Stimulated activated CD8-positive, alpha-beta memory T cell treated with anti-CD3 and anti-CD28 coated beads, Interleukin-4, amount 100 ng/mL, for 4 hours (primary cell): ENCODE measurements at places on chromosomes 6 and 20.

GRCh38 chr20:47753576-47754387 is 31.5 kb downstream of the SULF2 start:
- no peak for DNase-seq

DNA sequence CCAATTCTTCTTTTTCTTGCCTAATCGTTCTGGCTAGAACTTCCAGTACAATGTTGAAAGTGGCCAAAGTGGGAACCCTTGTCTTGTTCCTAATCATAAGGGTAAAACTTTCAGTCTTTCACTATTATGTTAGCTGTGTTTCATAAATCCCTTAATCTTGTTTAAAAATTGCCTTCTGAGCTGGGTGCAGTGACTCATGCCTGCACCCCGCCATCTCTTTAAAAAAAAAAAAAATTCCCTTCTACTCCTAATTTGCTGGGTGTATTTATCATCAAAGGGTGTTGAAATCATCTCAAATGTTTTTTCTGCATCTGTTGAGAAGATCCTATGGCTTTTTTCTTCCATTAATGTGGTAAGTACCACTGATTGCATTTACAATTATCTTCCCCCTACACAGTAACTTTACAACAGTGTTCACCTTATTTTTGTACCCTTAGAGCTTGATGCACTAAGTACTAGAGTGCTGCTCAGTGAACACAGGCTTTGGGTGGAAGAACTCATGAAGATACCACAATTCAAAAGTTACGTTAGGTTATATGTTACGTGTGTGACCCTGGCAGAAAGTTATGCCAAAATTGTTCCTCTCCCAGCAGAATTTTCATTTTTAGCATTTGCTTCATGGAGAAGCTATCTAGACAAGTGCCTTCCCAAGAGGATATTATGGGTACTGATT is 9.7 kb downstream of the SNRPB start:
- DNase-seq = no peak

DNA sequence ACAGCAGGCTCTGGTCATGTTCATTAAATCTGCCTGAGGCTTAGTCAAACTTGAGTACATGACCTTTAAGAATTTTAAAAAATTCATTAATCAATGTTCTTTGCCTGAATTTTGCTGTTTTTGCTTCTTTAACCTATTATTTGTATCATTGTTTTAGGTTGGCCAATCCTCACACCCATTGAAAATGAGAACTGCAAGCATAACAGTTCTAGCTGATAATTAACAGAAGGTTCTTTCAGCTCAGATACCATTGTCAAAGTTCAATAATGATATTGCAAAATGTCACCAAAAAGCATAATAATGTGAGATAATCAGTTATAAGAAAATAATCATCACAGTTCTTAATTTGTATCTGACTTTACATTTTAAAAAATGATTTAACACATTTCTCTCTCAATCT is 583.1 kb downstream of the TFAP2A start:
- DNase-seq = no peak

DNA sequence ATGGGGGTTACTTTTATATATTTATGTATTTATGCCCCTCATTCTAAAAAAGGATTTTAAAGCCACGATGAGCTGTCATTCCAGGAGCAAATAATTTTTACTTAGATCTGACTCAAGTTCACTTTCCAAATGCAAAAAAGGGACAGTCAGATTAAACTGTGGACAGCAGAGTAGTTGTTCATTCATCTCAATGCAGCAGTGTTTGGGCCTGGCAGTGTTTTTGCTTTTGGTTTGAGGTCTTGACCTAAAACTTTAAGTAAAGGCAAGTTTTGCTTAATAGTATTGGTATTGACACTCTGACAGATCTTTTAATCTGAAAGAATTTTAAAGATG is 13.9 kb downstream of the JARID2 start:
- no peak for DNase-seq

- no peak for DNase-seq
Observed at GRCh38 chr6:79403086-79403485, 134.1 kb downstream of the LCA5 start.

GRCh38 chr20:57890202-57890800 is 180.5 kb upstream of the PMEPA1 start:
- DNase-seq = no peak

GRCh38 chr20:53874104-53874503 is 196.3 kb downstream of the BCAS1 start:
- DNase-seq = no peak

DNA sequence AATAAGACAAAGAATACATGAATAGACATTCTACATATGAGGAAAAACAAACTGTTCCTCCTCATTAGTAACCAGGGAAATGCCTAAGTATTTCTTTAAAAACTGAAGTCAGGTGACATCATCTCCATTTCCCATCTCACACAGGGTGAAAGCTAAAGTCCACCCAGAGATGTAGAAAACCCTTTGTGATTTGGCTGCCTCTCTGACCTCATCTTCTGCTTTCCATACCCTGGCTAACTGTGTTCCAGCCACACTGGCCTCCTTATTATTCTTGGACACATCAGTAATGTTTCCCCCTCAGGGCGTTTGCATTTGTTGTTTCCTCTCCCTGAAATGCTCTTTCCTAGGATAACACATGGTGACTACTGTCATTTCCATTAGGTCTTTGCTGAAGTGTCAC is 40.4 kb downstream of the ESF1 start:
- no peak for DNase-seq

- DNase-seq = no peak
Observed at GRCh38 chr6:25179051-25179778, 100.0 kb upstream of the CARMIL1 start.

GRCh38 chr6:38164131-38164481 is 344.6 kb downstream of the ZFAND3 start:
- no peak for DNase-seq

- no peak for DNase-seq
Observed at GRCh38 chr6:41100871-41101287, 28.1 kb downstream of the NFYA start.

GRCh38 chr6:143677577-143677890 is 231 bp upstream of the PHACTR2 start:
- no peak for DNase-seq

GRCh38 chr20:23652371-23652770 is 14.6 kb upstream of the CST3 start:
- DNase-seq = no peak

- DNase-seq = no peak
Observed at GRCh38 chr20:62888406-62888805, 26.8 kb upstream of the TCFL5 start.

DNA sequence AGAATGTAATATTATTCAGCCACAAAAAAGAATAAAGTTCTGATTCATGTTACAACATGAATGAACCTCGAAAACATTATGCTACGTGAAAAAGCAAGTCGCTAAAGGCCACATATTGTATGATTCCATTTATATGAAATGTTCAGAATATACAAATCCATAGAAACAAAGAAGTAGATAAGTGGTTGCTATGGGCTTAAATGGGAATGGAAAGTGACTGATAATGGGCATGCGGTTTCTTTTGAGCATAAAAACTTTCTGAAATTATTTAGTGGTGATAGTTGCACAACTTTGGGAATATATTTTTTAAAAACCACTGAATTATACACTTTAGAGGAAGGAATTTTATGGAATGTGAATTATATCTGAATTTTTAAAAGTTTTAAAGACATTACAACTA is 33.4 kb upstream of the TCP11 start:
- DNase-seq = no peak

DNA sequence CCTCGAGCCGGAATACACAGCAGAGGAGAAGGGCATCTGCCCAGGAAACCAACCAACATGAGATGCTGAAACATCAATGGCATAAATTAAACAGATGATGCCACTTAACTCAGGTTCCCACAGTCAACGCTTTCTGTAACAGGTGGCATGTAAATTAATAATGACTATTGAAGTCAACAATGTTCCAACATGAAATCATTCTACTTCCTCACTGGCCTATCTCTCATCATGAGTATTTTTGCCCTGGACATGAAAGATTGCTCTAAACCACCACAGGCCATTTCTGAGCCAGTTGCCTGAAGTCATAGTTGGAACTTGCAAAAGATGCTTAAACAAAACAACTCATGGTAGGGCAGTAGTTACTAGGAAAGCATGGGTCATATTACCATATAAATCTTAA is 397.9 kb upstream of the JARID2 start:
- no peak for DNase-seq

DNA sequence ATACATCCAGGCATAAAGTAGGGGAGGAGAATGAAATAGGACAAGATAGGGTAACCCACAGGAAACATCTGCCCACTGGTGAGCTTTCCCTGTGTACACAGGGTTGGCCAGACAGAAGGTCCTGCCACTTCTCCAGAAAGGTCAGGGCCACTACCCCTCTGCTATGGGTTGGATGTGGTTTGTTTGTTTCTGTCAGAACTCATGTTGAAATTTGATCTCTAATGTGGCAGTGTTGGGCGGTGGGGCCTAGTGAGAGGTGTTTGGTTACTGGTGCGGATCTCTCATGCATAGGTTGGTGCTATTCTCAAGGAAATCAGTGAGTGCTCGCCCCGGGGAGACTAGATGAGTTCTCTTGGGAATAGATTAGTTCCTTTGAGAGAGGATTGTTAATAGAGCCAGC is 15.6 kb upstream of the MAS1 start:
- no peak for DNase-seq

DNA sequence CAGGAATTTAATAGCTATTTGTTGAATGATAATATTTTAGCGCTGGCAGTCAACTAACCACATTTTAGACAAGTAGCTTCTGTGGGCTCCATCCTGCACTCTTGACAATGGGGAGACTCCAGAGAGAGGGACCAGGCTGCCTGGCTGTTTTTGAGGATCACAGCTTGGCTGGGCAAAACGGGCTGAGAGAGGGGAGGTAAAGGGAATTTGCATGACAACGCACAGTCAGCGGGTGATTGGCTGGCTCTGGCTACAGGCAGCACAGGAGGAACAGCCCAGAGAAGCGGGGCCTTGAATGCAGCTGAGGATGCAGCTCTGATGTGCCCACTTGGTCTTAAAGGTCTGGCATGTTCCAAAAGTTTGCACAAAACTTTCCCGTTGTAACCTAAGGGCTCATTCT is 41.2 kb downstream of the LRFN2 start:
- DNase-seq = no peak

GRCh38 chr6:25217829-25218228 is 61.3 kb upstream of the CARMIL1 start:
- no peak for DNase-seq

DNA sequence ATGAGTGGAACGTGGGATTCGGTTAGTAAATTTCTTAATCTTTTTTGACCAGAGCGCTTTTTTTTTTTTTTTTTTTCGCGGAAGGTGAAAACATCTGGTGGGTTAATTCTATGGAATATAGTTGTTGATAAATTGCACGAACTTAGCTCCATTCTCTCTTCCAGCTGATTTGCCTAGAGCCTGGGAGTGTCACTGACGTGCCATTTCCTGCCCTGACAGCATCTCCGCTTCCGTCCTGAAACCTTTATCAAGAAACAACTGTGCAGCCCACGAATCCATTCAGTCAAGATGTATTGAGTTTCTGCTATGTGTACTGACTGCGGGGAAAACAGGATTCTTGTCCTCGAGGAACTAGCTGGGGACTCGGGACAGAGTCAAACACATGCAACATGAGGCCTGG is 59.5 kb upstream of the TGM3 start:
- DNase-seq = no peak

DNA sequence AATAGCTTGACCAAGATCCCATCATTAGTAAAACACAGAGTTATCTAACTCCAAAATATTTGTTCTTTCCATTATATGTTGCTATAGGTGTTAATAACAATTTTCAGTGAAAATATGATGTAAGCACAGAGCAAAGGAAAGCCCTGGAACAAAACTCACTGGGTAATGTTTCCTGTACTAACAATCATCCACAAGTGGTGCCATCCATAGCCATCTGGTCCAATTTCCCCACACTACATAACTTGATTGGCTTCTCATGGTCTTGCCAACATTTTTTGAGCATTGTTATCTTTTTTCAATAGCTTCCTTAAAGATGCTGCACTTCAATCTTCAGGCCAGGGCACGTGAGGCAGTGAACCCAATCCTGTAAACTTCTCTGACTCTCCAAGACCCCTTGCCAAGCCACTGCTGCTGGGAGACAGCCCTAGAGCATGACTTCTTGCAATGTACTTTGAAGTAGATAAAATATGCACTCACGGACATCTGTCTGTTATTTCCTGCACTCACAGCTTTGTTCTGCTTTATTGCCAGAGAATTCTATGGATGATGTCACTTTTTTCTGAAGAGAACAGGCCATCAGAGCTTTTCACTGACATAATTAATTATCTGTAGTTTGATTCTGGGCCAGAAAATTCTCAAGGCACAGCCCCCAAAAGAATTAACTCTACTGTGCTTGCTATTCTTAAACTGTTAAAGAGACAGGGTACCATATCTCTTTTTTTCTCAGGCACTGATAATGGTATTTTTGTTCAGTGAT is 97.5 kb upstream of the TMEM30A start:
- no peak for DNase-seq

- no peak for DNase-seq
Observed at GRCh38 chr6:6689400-6690143, 101.1 kb downstream of the LY86 start.

GRCh38 chr6:83824388-83824801 is 28.8 kb upstream of the RIPPLY2 start:
- no peak for DNase-seq

DNA sequence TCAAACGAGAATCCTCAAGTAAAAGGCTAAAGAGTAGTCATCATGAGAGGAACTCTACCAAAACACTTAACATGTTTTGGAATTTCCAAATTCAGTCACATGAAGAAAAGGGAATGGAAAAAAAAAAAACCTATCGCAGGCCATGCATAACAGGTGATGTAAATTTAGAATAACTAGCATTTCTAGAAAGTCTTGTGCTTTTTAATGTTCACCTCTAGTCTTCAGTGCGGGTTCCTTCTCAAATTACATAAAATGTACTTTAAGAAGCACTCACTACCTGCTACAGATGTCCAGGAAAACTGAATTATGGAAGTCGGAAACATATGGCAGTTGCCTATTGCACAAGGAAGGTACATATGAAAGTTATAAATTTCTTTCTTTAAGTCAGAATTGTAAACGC is 6.1 kb upstream of the TBX18 start:
- no peak for DNase-seq

GRCh38 chr6:84762220-84763002 is 2.0 kb downstream of the TBX18 start:
- no peak for DNase-seq

GRCh38 chr20:24789877-24790276 is 159.2 kb upstream of the CST7 start:
- no peak for DNase-seq

GRCh38 chr6:86203044-86203443 is 560.4 kb upstream of the SYNCRIP start:
- DNase-seq = no peak

DNA sequence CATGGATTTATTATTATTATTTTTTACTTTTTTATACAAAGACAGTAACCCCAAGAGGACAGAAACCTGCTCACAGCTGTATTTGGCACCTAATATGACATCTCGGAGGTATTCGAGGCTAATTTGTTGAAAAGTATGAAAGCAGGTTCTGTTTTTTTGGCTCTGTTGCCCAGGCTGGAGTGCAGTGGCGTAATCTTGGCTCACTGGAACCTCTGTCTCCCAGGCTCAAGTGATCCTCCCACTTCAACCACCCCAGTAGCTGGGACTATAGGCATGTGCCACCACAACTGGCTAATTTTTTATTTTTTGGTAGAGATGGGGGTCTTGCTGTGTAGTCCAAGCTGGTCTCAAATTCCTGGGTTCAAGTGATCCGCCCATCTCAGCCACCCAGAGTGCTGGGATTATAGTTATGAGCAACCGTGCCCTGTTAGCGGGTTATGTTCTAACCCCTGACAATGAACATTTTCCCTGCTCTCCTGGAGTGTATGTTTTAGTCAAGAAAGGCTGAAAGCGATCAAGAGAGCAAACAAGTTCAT is 53.7 kb upstream of the ZNF217 start:
- DNase-seq = no peak

- no peak for DNase-seq
Observed at GRCh38 chr6:108331982-108332381, 37.1 kb downstream of the AFG1L start.
